ENCODE measurements at places on chromosomes 3 and 15.

DNA sequence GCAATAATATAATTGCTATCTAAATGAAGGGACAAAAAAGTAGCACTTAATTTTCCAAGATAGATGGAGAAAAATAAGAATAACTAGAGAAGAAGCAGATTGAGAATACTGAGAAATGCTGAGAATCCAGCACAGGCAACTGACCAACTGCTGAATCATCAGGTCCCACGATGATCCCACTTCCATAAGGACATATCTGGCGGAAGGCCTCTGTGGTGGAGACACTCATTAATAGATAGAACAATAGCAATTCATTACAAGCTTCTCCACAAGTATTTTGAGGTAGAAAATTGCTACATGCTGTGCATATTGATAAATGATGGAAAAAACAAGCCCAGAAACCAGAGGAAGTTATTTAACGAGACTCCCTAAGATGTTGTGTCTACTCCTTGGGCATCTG is 105.9 kb downstream of the DUT start:
- DNase-seq = no peak

DNA sequence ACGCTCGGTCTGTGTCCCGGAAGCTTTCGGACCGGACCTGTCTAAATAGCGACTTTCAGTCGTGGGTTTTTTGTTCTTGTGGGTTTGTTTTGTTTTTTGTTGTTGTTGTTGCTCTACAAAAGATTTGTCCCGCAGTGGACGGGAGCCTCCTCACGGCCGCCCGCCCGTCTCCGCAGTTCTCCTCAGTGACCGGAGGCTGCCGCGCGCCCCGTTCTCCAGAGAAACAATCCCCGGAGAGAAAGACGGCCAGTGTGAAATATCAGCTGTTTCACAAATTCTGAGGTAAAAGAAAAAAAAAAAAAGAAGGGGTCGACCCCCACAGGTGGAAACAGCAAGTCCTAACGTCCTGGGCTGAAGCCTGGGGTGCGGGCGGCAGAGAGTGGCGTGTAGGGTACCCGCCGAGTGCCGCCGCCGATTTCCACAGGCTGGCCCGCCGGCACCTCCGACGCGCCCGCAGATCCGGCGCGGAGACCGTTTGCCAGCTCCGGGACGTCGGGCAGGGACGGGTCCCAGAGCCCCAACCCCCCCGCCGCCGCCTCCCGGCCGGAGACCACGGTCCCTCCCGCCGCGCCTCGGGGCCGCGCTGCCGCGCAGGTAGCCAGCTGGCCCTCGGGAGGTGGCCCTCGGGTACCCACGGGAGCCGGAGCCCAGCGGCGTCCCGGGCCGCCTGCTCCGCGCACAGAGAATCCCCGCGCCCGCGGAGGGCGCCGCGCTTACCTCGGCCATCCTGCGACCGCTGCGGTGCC is 478 bp downstream of the BNC1 start:
- no peak for DNase-seq

DNA sequence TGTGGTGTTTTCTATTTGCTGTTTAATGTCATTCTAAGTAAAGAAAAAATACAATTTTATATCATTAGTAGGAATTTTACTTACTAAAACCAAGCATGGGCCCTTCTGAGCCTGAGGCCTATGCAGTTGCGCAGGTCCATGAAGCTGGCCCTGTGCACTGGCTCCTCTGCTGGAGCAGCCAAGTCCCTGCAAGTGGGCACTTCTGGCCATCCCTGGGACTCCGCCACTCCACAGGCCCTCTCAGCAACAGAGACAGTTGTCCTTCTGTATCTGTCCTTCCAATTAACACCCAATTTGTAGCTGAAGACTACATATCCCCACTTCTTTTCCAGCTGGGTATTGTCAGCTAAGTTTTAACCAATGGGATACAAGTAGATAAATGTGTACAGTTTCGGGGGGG is 49.9 kb upstream of the RYK start:
- DNase-seq = no peak

DNA sequence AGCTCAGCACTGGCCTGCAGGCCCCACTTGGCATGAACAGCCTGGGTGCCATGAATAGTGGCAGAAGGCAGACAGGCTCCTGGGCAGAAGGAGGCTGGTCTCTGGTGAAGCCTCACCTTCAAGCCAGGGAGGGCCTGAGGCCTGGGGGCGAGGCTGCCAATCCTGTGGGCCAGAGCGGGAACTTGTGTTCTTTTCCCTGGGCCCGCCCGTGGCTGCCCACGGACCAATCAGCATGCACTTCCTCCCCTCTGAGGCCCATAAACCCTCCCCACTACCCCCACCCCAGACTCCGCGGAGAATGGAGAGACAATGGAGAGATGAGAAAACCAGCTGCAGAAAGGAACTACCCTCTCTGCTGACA is 283.8 kb upstream of the ROBO1 start:
- DNase-seq = no peak

GRCh38 chr3:147630921-147631415 is 221.8 kb downstream of the ZIC1 start:
- no peak for DNase-seq

DNA sequence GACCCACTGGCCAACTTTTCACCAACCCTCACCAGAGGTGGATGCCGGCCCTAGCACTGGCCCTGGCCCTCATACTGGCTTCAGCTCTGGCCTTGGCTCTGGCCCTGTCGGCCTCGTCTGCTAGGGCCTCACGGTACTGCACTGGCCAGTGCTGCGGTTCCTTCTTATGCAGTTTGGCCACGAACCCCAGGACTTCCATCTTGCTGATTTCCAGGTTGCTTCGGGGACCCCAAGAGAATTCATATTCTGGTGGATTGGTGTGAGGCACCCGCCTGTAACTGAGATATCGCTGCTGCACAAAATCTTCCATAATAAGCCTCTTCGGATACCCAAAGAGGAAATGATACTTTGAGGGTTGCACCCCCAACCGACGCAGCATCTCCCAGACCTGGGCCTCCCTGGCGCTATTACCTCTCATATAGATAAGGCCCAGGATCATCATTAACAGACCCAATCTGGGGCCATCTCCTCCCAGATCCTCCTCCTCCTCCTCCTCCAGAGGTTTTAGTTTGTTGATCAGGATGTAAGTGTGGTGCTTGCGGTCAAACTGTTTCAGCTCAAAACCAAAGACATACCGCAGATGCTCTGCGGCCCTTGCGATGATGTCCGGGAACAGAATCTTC is 883 bp downstream of the MAGEF1 start:
- DNase-seq = no peak

DNA sequence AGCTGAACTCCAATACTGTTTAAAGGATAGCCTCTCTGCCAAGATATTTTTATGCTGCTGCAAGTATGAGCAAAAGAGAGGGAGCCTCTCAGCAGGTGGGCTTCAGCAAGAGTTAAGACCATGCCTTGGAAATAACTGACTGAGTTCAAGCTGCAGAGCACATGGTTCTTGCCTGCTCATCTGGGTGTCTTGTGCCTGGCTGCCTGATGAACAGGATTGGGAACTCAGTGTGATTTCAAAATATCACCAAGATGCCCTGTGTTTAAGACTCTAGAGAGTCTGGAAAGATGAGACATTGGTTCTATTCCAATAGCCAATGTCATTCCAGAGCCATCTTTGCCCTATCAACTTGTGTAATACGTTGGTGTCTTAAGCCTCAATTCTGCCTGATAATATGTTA is 147.5 kb upstream of the VEPH1 start:
- DNase-seq = no peak

GRCh38 chr3:29764603-29765254 is 483.9 kb downstream of the RBMS3 start:
- DNase-seq = no peak

DNA sequence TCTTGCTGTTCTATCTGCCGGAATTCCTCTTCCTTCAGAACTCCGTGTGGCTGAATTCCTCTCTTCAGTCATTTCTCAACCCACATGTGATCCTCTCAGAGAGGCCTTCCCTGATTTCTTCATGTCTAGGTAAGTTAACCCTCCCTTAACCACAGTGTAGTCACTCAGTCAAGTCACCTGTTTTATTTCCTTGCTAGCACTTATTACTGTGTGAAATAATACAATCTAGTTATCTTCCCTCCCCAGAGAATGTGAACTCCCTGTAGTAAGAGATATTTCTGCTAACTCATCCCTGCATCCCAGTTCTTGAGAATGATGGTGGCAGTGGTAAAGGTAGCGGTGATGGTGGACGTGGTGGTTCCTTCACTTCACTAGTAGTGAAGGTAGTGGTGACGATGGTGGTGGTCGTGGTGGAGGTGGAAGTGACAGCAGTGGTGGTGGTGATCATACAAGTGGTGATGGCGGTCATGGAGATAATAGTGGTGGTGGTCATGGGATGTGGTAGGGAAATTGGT is 33.3 kb downstream of the COL6A5 start:
- no peak for DNase-seq

DNA sequence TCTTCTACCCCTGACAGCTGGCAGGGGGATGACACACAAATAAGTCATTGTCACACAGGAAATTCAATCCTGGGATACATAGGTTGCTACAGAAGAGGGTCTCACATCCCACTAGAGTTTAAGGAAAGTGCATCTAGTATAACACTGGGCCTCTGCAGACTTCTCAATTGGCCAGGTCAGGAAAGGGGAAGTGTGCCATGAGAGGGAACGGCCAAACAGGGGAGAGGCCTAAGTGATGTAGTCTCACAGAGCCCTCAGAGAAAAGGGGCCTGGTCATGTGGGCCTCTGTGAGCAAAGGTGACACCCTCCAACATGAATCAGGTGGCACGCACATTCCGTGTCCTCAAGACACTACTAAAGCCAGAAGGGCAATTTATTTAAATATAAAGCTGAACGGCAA is 11.2 kb downstream of the ZXDC start:
- DNase-seq = no peak

- no peak for DNase-seq
Measured at GRCh38 chr15:90031231-90031791, 30.2 kb downstream of the ZNF710 start.

- no peak for DNase-seq
Measured at GRCh38 chr3:141939759-141940158, 63.3 kb downstream of the ATP1B3 start.

DNA sequence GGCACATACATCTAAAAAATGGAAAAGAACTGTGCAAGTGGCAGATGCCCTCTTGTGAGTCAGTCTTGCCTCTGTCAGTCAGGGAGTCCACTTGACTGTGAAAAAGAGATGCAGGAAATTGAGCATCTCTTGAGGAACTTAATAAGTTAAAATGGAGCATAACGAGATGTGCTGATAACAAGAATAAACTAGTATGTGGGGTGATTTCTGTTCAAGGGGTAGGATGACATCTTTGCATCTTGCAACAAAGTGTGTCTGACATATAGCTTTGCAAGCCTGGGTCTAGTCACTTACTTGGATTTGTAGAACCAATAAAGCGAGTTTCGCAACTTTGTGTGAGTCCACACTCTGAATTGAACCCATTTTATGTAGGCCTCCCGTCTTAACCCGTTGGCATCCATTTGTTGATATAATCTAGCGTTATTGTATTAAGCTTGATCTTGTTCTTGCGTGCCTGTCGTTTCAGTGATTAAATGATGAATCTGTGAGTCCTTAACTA is 2.2 kb downstream of the USP3 start:
- DNase-seq = no peak

DNA sequence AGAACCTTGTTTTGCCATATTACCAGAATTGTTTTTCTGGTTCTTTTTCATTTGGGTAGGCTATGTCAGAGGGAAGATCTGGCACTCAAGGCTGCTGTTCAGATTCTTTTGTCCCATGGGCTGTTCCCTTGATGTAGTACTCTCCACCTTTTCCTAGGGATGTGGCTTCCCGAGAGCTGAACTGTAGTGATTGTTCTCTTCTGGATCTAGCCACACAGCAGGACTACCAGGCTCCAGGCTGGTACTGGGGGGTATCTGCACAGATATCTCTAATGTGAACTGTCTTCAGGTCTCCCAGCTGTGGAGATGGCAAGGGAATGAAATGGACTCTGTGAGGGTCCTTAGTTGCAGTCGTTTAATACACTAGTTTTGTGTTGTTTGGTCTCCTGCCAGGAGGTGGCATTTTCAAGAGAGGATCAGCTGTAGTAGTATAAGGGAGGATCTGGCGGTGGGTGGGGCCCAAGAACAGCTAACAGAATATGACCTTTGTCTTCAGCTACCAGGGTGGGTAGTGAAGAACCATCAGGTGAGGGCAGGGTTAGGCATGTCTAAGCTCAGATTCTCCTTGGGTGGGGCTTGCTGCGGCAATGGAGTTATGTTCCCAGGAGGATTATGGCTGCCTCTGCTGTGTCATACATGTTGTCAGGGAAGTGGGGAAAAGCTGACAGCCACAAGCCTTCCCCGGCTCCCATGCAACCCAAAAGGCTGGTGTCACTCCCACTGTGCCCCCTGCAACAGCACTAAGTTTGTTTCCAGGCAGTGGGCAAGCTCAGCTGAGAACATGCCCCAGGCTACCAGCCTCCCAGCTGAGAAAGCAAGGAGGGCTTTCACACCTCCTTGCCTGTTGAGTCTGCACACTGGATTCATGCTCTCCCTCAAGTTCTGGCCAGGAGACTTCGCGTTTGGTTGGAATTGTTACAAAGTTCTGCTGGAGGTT is 252.5 kb downstream of the ISL2 start:
- DNase-seq = no peak

DNA sequence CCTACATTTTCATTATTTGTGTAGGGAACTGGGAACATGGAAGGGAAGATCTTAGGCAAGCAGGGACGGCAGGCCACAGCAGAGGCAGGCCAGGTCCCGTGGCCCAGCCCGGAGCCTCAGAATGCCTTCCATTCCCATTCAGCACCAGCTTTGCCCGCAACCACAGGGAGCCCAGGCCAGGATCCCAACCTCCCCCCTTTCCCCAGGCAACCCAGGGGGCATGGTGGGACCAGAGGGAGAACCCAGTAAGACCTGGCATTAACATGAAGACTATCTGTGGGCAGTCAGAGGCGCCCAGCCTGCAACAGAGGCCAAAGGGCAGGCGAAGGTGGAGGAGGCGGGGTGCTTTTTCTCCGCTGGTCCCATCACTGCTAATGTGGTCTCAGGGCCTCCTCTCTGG is 135.6 kb downstream of the TPRA1 start:
- DNase-seq = no peak

DNA sequence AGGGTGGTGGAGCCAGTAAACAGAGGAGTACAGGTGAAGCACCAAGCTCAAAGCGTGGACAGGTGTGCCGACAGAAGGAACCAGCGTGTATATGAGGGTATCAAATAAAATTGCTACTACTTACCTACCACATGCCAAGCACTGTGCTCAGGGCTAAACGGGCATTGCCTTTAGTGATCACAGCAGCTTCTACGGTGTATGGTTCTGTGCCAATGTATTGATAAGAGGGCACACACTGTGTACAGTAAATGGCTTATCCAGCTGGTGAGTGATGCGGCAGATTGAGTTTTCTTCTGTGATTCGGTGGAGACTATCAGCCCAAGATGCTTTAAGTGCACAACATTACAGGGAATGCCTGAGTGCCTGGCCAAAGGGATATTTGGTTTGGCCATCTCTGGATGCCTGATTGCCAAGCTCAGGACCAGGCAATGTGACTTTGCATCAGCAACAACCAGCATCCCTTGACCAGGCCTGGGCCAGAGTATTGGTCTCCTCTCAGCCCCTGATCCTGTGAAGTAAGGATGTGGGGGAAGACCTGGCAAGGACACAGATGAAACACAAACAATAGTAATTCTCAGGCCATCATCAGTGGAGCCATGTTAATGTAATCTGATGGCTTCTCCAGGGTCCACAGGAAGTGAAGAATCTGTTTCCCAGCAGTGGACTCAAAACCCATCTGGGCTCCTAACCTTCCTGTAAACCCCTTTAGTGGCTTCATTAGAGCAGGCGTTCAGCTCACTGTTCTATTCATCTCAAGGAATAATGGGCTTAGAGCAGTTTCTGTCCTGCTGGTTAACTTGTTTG is 14.1 kb downstream of the STARD5 start:
- DNase-seq = no peak

GRCh38 chr15:96505014-96505413 is 174.5 kb downstream of the NR2F2 start:
- no peak for DNase-seq

All from caudate nucleus (tissue), 63 donors.